ENCODE measurements at places on chromosomes 2 and 18.
A peak's percentile ranks its signal among the peaks of the same experiment; 100 is the strongest.

DNA sequence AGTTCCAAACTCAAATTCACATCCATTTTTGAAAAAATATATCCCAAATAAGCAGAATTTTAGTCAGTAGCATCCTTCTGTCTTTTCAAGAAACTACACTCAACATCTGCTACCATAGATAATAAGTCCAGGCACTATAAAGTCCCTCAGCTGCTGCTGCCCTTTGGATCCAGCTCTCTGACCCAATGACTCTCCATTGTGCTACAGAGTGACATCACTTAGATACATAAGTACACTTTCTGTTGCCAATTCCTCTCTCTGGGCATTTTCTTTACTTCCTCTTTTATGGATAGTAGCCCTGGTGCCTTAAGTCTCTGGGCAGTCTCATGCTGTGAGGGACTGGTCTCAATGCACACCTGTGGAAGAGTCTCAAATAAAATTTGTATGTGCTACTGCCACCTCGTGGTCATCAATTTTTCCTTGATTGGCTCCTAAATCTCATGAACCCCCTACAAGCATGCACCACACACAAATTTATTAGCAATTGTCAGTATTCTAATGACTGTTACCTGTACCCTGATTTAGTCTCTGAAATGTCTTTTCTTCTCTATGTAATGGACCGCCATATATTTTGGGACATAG lies 219.2 kb downstream of the LRP1B start:
- DNase-seq = peak; percentile 16

GRCh38 chr2:191617575-191617974 lies 60.4 kb upstream of the NABP1 start:
- DNase-seq = peak; percentile 77

DNA sequence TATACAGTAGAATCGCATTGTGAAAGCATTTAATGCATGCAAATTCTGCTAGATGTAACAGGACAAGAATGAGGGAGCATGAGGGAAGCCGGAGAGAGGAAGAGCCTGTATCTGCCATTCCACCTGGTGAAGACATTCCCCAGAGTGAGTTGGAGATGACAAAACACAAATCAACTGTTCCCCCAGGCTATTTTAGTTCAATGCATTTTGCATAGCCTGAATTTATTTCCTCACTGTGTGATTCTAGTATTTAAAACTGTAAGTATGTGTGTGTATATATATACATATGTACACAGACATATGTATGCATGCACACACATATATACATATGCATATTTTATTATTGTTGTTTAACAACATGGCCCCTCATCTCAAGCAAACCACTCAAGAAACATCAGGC lies 54.7 kb downstream of the CCDC68 start:
- DNase-seq = no peak

DNA sequence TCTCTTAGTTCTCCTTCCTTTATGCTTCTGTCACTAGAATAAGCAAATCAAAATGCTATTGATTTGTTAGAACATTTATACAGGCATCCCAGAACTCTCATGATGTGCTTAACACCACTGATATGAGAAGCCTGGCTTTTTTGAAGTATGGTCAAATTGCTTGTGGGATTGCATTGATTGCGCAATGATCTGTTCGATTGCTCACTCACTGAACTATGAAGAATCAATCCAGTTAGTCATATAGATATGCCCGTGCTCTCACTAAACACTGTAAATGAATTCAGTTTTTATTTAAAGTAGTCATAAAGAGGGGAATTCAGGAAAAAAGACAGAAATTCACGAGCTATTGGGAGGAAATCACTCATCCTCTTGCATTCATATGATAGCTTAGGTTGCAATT lies 1237.8 kb downstream of the SUCLG1 start:
- no peak for DNase-seq

GRCh38 chr2:176536439-176537133 lies 267.3 kb downstream of the MTX2 start:
- no peak for DNase-seq
